AG08395 (cell line): ENCODE measurements at places on chromosomes 1 and 21.

- DNase-seq: peak; percentile 73
These were observed 7.1 kb upstream of the ZNF496 start for GRCh38 chr1:247338723-247339275.

GRCh38 chr1:157961805-157962762 lies 31.4 kb upstream of the KIRREL1 start:
- peak; percentile 75 for DNase-seq

GRCh38 chr1:37475380-37476086 lies 1.2 kb downstream of the ZC3H12A start:
- no peak for DNase-seq

- no peak for DNase-seq
These were observed 45.9 kb upstream of the COL6A2 start for GRCh38 chr21:46051821-46052675.

DNA sequence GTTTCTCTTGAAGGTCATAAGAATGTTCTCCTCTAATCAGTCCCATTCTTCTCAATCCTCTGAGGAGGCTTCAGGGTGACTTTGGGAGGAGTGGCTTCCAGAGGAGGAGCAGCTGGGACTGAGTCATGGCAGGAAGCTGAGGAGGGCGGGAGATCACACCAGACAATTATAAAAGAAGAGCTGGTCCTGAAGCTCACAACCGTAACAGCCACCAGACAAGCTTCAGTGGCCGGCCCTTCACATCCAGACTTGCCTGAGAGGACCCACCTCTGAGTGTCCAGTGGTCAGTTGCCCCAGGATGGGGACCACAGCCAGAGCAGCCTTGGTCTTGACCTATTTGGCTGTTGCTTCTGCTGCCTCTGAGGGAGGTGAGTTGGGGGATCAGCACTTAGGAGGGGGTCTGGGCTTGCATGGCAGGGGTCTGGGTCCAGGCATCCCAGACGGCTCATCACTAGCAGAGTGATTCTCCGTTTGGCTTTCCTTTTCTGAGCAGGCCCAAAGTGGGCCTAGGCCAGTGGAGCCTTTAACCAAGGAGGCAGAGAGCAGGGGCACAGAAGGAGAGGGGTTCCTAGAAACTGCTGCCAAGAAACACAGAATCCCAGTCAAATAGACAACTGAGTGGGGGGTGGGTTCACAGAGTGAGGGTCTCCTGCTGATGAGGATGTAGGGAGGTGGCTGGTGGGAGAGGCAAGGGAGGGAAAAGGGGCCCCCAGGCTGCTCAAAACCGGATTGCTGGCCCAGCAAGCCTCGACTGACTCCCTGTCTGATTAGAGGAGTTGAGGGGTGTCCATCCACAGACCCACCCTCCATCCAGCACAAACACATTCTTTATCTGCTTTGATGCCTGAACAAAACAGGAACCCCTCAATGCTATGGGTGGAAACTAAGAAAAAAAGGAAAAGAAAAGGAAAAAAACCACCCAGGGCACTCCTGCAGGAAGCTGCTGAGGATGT lies at the start of gene ECM1:
Gene ECM1 (plus strand): TSS at position 198 of the 953 bp plus-strand sequence. CDS start 101 bp downstream, at position 299.
- peak; percentile 92 for DNase-seq

DNA sequence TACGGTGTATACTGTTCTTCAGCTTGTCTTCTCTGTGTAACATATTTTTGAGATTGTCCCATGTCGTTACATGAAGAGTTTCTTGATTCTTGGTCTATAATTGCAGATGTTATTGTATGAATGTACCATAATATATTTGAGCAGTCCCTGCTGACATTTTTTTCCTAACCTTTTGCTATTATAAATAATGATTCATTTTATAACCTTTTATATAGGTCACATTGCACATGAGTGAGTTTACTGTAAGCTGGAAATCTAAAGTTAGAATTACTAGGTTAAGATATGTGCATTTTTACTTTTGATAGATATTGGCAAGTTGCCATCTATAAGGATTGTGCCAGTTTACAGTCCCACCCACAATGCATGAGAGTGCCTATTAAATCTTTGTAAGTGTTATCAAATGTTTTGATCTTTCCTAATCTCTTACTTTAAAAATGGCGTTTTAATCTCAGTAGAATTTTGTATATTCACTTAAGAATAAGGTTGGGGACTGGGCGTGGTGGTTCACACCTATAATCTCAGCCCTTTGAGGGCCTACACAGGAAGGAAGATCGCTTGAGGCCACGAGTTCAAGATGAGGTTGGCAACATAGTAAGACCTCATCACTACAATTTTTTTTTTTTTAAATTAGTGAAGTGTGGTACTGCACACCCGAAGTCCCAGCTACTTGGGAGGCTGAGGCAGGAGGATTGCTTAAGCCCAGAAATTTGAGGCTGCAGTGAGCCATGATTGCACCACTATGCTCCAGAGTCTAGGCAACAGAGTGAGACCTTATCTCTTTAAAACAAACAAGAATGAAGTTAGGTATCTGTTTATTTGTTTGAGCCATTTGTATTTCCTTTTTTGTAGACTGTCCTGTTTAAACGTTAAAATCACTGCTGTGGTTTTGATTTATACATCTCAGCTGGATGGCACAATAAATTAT lies 36.5 kb downstream of the ZMYM1 start:
- no peak for DNase-seq

DNA sequence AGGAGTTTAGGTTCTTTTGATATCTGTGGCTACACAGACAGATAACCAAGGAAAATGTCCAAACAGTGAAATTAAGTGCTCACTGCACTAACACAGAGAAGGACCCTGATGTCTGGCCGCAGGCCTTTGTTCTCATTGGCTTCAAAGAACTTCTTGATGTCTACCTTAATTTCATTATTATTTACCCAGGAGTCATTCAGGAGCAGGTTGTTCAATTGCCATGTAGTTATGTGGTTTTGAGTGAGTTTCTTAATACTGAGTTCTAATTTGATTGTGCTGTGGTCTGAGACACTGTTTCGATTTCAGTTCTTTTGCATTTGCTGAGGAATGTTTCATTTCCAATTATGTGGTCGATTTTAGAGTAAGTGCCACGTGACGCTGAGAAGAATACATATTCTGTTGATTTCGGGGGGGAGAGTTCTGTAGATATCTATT lies 15.2 kb upstream of the LGALS8 start:
- DNase-seq: no peak

GRCh38 chr1:42979036-42979430 lies 20.4 kb upstream of the SLC2A1 start:
- DNase-seq: no peak

- no peak for DNase-seq
These were observed 16.6 kb upstream of the AK5 start for GRCh38 chr1:77265180-77265579.

- peak; percentile 66 for DNase-seq
These were observed 347.8 kb downstream of the DUSP10 start for GRCh38 chr1:221394011-221394544.

- DNase-seq: peak; percentile 79
These were observed 1.6 kb downstream of the C1orf21 start for GRCh38 chr1:184388319-184388889.

- DNase-seq: peak; percentile 64
These were observed 245.9 kb downstream of the DISC1 start for GRCh38 chr1:231872461-231872910.

- no peak for DNase-seq
These were observed 51.7 kb downstream of the SKI start for GRCh38 chr1:2279817-2280216.

DNA sequence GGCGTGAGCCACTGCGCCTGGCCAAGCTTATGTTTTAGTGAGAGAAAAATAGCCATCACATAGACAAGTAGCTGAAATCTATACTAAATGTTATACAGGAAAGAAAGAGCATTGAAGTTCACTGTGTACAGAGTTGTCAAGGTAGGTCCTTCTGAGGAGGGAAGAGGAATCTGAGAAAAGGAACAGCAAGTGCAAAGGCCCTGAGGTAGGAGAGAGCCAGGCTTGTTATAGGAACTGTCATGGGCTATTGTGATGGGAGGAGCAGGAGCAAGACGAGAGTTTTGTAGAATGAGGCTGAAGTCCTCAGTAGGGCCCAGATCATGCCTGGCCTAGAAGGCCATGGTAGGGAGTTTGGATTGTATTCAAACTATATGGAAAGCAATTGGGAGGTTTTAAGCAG lies 4.6 kb downstream of the ZDHHC18 start:
- no peak for DNase-seq

GRCh38 chr1:66747501-66747900 lies 4.8 kb upstream of the DYNLT5 start:
- DNase-seq: peak; percentile 32
